Neural crest cell (in vitro differentiated cells): ENCODE measurements at places on chromosomes 5 and 9. TPM values are rescaled to one million over a fixed set of nuclear protein-coding genes. Genes with fewer than 3 reads are reported as not detected.

The KIF20A gene
- 76.9 and 77.6 TPM in 2 replicates for total RNA-seq

The TAS2R1 gene
- not detected in 2 replicates for total RNA-seq

The IL17B gene
- total RNA-seq = not detected in 2 replicates

- H3K4me3 ChIP-seq = no peak overlapping the region
- H3K4me1 ChIP-seq = peaks cover 35% of the 10 kb centered on the region
- no peak for DNase-seq
- no peaks in the 10 kb centered on the region for H3K36me3 ChIP-seq
- H3K27me3 ChIP-seq = peaks cover 36% of the 10 kb centered on the region
- peak overlapping the region; percentile 50 for H3K27ac ChIP-seq
Observed at GRCh38 chr9:38227061-38227540, 158.1 kb upstream of the SHB start.

- no peak overlapping the region for H3K4me3 ChIP-seq
- no peak overlapping the region for H3K27ac ChIP-seq
- H3K4me1 ChIP-seq = peaks cover 9% of the 10 kb centered on the region
- no peaks in the 10 kb centered on the region for H3K27me3 ChIP-seq
Observed at GRCh38 chr5:142888469-142889085, 118.4 kb downstream of the ARHGAP26 start.

- DNase-seq = no peak
- no peaks in the 10 kb centered on the region for H3K36me3 ChIP-seq
- no peak overlapping the region for H3K27ac ChIP-seq
- H3K4me1 ChIP-seq = peaks cover 55% of the 10 kb centered on the region
Observed at GRCh38 chr5:59333416-59333815, 560.1 kb downstream of the PDE4D start.

- no peaks in the 10 kb centered on the region for H3K36me3 ChIP-seq
- no peak overlapping the region for H3K4me3 ChIP-seq
- no peaks in the 10 kb centered on the region for H3K4me1 ChIP-seq
Observed at GRCh38 chr5:115992848-115993350, 30.6 kb downstream of the LVRN start.

- no peak for DNase-seq
- no peaks in the 10 kb centered on the region for H3K4me1 ChIP-seq
- H3K4me3 ChIP-seq = no peak overlapping the region
- peak overlapping the region; percentile 43 for H3K27ac ChIP-seq
- no peaks in the 10 kb centered on the region for H3K27me3 ChIP-seq
Observed at GRCh38 chr5:105695941-105696340, 1974.8 kb downstream of the EFNA5 start.

DNA sequence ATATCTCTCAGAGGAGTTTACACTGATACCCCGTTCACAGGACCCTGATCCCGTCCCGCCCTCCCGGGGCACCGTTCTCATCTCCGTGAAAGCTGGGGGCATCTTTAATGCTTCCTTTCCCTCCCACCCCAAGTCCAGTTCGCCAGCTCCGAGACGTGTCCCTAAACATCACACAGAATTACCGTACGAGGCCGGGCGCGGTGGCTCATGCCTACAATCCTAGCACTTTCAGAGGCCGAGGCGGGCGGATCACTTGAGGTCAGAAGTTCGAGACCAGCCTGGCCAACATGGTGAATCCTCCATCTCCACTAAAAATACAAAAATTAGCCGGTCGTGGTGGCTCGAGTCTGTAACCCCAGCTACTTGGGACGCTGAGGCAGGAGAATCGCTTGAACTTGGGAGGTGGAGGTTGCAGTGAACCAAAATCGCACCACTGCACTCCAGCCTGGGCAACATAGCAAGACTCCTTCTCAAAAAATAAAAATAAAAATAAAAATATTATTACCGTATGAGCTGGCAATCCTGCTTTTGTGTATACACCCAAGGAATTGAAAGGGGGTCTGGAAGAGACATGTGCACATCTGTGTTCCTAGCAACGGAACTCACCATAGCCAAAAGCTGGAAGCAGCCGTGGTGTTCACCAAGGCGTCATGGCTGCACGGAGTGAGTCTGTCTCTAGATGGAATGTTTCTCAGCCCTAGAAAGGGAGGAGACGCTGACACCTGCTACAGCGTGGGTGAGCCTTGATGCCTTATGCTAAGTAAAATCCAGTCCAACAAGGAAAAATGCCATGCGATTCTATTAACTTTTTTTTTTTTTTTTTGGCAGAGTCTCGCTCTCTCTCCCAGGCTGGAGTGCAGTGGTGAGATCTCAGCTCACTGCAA is 1.2 kb upstream of the ABO start:
- H3K36me3 ChIP-seq = no peaks in the 10 kb centered on the region
- peaks cover 81% of the 10 kb centered on the region for H3K27me3 ChIP-seq
- H3K27ac ChIP-seq = no peak overlapping the region
- DNase-seq = no peak
- peak overlapping the region; percentile 44 for H3K4me3 ChIP-seq

DNA sequence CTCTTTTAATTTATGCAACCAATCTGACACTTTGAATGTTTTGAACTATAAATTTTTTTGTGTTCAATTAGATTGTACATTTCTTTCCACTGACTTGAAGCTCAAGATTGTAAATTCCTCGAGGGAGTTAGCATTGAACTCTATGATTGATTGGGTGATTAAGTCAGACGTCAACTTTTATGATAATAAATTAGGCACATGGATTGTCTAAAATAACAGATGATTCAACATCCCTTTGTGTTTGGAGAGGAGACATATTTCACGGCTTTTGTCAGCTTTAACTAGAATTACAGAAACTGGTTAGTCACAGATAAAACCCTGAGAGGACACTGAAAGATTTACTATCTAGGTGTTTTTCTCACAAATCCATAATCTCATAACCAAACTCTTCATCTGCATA is 32.7 kb upstream of the TXNDC8 start:
- no peaks in the 10 kb centered on the region for H3K4me1 ChIP-seq
- no peaks in the 10 kb centered on the region for H3K27me3 ChIP-seq
- H3K36me3 ChIP-seq = no peaks in the 10 kb centered on the region
- no peak overlapping the region for H3K4me3 ChIP-seq

DNA sequence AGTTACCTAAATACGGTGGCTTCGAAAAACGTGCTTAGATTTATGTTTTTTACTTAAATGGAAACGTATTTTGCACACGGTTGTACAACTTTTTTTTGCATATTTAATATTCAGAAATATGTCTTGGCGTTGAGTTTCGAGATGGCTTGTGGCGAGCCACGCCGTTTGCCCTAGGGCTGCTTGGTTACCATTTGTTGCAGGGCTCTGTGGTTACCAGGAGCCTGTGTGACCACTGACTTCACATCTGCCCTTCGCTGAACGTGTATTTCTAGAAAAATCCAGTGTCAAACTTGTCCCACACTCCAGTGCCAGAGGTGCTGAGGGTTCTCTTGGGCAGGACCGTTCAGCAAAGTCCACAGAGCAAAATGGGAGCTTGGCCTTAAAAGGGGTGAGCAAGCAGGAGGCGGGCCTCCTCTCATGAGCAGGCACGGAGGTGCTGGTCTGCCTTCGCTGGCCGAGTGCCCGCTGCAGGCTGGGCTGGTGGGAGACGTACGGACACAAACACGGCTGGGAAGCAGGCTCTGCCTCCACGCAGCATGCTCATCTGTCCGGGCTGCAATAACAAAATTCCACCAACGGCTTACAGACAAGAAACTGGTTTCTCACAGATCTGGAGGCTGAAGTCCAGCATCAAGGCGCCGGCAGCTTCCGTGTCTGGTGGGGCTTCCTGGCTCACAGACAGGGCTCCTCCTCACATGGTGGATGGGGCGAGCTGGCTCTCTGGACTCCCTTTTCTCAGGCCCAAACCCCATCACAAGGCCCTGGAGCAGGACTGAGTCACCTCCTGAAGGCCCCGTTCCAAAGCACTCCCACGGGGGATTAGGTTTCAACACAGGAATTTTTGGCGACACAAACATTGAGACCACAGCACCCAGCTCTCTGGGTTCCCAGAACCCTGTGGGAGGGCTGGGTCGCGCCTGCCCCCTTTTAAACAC is 5.4 kb downstream of the MRPL36 start:
- H3K4me1 ChIP-seq = peaks cover 22% of the 10 kb centered on the region
- no peak overlapping the region for H3K4me3 ChIP-seq
- peaks cover 10% of the 10 kb centered on the region for H3K36me3 ChIP-seq
- no peaks in the 10 kb centered on the region for H3K27me3 ChIP-seq
- H3K27ac ChIP-seq = no peak overlapping the region

GRCh38 chr9:136403538-136403914 is 3.6 kb upstream of the SNAPC4 start:
- DNase-seq = no peak
- H3K27me3 ChIP-seq = no peaks in the 10 kb centered on the region
- H3K27ac ChIP-seq = no peak overlapping the region
- H3K4me3 ChIP-seq = no peak overlapping the region

GRCh38 chr9:138060365-138060764 is 182.8 kb downstream of the CACNA1B start:
- no peak overlapping the region for H3K4me3 ChIP-seq
- DNase-seq = no peak
- no peak overlapping the region for H3K27ac ChIP-seq
- H3K27me3 ChIP-seq = no peaks in the 10 kb centered on the region

DNA sequence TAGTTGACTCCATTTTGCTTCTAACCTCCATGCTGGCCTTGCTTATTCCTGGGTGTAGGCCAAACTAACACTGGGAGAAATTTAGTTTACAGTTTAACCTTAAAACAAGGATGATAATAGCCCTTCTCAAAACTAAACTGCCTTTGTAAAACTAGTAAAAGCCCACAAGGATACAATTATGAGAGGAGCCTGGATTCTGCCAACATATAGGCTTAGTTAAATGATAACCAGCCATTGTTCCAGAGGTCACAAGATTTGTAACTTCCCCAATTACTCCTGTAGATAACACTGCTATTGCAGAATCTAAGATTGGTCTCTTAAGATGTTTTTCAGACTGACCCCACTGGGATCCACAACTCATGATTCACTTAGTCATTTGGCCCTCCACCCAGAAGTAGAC is 2300.3 kb upstream of the C9orf72 start:
- no peaks in the 10 kb centered on the region for H3K27me3 ChIP-seq
- no peaks in the 10 kb centered on the region for H3K4me1 ChIP-seq
- H3K4me3 ChIP-seq = no peak overlapping the region
- no peak for DNase-seq
- no peaks in the 10 kb centered on the region for H3K36me3 ChIP-seq
- H3K27ac ChIP-seq = no peak overlapping the region
